ENCODE measurements at places on chromosomes 12 and 14.

GRCh38 chr14:81473456-81474147 lies 60.1 kb downstream of the SEL1L start:
- peak; percentile 29 for DNase-seq

- no peak for DNase-seq
Measured at GRCh38 chr14:24613241-24613640, 3.8 kb upstream of the GZMH start.

GRCh38 chr14:97975962-97976361 lies 1178.8 kb downstream of the VRK1 start:
- no peak for DNase-seq

GRCh38 chr14:36618641-36619040 lies 36.2 kb upstream of the NKX2-8 start:
- DNase-seq, result no peak

GRCh38 chr12:632102-632696 lies 31.0 kb downstream of the NINJ2 start:
- DNase-seq, result peak; percentile 50

Measured in GM12865 (cell line).